ENCODE measurements at places on chromosomes 5 and 9. TPM values are rescaled to one million over a fixed set of nuclear protein-coding genes. Genes with fewer than 3 reads are reported as not detected.

Gene OLFM1
- total RNA-seq: 574 TPM

Gene FRMD3
- total RNA-seq: 11.1 TPM

Gene GDNF
- 0.16 TPM for total RNA-seq

Gene MAMDC4
- 13.7 TPM for total RNA-seq

Gene C7
- 2.6 TPM for total RNA-seq

Gene SIGMAR1
- total RNA-seq: 38.3 TPM

Gene LPAR1
- total RNA-seq: 56.1 TPM

Gene HSPA4
- total RNA-seq: 114 TPM

Gene VPS13A
- total RNA-seq: 57.8 TPM

Gene GRPEL2
- 16.2 TPM for total RNA-seq

Gene PRRX2
- not detected for total RNA-seq

Gene SPINK6
- not detected for total RNA-seq

Gene CCNO
- total RNA-seq: 8.2 TPM

Gene LCP2
- 10.7 TPM for total RNA-seq

Gene SLC34A3
- total RNA-seq: not detected

Gene N4BP3
- total RNA-seq: 10.6 TPM

Gene GABRA1
- total RNA-seq: 271 TPM

Measured in dorsolateral prefrontal cortex (tissue), 122 donors.